ENCODE measurements at places on chromosomes 5 and 9.

- no peak for DNase-seq
Observed at GRCh38 chr9:107029146-107029545, 166.2 kb downstream of the ZNF462 start.

DNA sequence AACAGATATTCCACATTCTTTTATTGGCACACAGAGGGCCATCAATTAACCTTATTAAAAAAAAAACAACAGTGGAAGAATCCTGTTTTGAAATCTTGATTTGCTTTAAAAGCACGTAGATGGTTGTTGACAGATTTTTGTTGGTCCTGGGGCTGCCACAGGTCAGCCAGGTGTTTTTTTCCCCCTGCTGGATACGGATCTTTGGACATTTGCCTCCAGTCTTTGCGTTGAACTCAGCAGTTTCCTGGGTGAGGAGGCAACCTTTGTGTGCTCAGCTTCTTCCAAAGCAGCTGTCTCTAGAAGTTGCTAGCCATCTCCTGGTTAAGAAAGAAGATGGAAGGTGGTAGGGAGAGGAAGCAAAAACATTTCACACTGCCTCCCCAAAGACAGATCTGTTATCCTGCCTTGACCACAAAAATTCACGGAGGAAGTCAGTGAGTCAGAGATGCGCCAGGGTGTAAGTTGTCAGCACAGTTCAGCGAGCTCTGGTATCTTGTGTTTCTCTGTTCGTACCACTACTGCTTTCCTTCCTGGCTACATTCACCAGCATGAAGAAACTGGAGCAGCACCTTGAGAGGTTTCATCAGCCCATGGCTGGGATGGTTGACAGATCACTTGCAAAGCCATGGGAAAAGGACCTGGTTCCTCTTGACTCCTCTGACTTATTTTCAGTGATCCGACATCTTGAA, 207.3 kb downstream of the ARHGAP26 start:
- no peak for DNase-seq

DNA sequence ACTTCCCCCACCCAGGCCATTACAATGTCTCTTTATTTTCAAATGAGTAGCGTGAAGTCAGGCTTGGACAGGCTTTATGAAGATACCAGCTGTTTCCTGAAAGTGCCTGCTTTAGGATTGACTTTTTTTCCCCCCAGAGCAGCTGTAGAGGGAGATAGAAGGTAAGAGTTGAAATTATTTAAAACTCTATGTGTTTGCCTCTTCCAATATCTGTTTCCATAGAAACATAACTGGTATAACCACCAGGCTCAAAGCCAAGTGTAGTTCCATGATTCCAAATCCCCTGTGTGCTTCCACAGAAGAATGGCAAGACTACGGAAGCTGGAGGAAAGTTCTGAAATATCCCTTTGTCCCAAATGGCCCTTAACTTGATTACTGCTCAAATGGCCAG, 87.4 kb upstream of the TBC1D2 start:
- no peak for DNase-seq

DNA sequence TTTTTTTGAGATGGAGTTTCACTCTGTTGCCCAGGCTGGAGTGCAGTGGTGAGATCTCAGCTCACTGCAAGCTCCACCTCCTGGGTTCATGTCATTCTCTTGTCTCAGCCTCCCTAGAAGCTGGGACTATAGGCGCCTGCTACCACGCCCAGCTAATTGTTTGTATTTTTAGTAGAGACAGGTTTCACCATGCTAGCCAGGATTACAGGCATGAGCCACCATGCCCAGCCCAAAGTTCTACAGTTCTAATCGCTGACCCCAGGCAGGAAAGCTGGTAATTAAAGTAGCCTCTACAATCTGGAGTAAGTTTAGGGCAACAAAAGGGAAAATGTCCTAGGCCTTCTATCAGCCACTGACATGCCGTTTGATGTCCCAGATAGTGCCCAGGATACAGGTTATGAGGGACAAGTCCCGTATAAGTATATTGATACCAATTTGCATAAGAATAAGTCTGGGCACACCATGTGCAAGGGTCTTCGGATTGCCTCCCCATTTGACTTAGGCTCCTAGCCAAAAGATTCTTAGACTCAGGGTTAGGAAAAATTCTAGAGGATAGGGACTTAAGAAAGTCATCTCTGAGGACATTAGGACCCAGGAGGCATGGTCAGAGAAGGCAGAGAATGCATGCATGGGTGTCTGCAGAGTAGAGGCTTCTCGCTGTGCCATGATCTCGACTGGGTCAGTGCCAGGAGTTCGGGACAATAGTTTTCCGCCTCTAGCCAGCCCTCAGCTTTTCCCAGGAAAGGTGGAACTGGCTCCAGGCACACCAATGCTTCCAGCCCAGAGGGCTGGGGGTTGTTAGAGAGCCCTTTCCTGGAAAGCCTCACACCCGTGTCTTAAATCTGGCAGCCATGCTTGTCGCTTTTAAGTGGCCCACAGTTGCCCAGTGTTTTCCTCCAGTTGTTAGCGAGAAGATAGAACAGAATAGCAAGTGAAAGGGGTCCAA, 1111.1 kb downstream of the TAF11L14 start:
- no peak for DNase-seq

DNA sequence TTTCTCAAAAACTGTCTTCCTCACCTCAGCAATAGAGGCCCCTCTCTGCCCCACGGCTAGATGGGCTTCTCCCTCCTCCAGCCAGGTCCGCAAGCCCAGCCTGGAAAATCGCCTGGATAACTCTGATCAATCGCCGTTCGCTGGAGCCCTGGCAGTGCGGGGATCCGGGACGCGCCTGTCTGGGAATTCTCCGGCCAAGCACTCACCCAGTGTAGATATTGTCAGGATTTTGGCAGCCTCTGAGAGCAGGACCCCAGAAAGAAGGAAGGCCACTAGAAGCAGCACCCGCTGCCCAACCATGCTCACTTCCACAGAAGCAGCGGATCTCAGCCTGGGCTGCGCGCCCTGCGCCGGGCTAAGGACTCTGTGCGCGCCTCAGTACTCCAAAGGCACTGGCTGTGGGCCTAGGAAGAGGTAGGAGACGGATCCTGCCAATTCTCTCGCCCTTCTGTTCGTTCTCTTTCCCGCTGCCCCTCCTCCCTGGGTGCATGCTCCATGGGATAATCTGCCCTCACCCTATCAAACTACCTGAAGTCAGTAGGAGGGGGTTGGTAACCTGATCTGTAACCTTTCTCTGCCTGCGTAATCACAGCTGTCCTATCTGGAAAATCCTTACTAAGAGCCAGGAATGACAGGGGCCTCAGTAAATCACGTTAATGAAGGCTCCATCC, at the start of gene UGT3A1:
Gene UGT3A1 (minus strand): TSS at position 450 of the 671 bp plus-strand sequence. CDS start 150 bp downstream, at position 300.
- DNase-seq = no peak

GRCh38 chr9:83435301-83435700, 102.9 kb downstream of the FRMD3 start:
- no peak for DNase-seq
